ENCODE measurements at places on chromosomes 1 and 21.

DNA sequence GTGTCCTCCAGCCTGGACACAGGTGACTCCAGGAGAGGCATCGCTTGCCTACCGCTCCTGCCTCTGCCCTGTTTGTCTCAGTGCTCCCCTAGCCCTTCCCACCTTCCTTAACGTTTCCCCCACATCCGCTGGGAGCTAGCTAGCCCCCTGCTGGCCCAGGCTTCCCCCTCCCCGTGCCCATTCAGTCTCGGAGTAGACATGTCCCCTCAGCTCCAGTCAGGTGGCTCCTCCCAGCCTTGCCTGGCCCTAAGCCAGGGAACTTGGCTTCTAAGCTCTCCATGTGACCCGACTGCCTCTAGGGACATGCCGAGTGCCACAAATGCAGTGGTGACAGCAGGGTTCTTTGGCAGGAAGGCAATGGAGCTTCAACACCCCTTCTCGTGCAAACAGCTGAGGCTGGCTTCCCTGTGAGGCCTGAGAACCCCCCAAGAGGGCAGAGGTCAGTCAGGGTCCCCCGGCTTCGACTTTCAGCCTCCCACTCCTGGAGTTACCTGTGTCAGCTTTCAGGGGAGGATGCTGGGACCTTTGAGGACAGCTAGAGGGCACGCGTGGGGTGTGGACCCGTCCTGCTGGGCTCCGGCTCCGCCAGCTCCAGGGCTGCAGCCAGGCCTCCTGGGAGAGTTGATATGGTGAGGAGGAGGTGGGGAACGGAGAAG, 16.2 kb downstream of the DRAXIN start:
- DNase-seq: peak; percentile 36

DNA sequence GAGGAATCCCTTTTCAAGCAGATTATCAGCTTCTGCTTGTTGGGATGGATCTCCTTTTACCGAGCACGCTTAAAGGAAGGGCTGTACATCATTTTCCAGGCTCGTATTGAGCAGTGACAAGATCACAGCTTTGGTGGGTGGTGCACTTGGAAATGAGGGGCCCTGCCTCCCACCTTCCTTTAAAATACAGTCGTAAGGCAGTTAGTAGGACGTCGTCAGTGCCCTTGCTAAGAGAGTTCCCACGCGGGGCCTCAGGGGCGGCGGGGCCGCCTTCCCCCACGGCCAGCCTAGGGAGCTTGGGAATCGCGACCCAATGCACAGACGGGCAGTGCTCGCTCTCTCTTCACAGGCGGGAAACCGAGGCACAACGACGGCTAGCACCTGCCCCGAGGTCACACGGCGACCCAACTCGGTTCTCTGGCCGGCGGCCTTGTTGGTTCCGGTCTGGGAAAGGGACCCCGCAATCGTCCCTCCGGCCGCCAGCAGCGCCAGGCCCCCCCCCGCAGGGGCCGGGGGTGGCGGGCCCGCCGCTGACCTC, 58.6 kb downstream of the H3-3A start:
- DNase-seq: no peak

GRCh38 chr1:61079898-61080336, 2.4 kb upstream of the NFIA start:
- DNase-seq: peak; percentile 47

- no peak for DNase-seq
Observed at GRCh38 chr1:180451504-180451903, 50.9 kb downstream of the ACBD6 start.

DNA sequence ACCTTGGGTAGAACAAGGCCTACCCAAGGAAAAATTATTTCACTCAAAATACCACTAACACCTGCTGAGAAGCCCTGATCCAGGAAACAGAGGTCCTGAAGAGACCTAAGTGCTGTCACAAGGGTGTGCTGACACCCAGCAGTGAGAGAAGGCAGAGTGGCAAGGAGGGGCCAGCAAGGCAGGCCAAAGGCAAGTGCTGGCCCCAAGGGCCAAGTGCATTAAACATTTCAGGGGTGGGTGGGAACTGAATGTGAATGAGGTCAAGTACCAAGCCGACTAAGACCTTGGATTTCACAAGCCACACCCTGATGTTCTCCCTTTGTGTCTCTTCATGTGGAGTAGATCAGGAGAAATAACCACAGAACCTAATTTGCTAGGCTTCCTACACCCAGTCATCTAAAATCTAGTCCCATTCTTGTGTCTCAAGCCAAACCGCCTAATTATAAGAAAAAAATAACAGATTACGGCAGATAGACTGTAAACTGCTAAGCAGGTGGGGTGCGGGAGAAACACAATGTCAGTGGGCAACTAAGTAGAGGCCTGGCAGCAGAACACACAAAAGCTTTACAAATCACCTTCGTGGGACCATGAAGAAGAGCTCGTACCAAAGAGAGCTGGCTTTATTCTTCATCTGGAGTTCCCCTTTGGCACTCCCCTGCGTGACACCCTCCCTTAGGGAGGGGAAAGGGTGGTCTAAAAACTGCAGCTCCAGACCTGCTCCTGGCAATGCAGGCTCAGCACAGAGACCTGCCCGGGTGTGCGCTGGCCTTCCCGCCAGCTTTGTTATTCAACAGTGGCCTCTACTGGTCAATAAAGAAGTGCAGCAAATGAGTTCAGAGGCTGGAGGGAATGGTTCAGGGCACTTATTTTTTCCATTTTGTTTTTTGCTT, 8.7 kb downstream of the UBE2G2 start:
- peak; percentile 56 for DNase-seq

- DNase-seq: no peak
Observed at GRCh38 chr1:81708250-81708649, 92.5 kb upstream of the ADGRL2 start.
